Erythroblast (primary cell): ENCODE measurements at places on chromosomes 3 and 15.

- no peak for DNase-seq
Measured at GRCh38 chr3:49422379-49423248, at the start of gene AMT. AMT (minus strand) TSS chr3:49422473; CDS start chr3:49422450, 23 bp downstream.

DNA sequence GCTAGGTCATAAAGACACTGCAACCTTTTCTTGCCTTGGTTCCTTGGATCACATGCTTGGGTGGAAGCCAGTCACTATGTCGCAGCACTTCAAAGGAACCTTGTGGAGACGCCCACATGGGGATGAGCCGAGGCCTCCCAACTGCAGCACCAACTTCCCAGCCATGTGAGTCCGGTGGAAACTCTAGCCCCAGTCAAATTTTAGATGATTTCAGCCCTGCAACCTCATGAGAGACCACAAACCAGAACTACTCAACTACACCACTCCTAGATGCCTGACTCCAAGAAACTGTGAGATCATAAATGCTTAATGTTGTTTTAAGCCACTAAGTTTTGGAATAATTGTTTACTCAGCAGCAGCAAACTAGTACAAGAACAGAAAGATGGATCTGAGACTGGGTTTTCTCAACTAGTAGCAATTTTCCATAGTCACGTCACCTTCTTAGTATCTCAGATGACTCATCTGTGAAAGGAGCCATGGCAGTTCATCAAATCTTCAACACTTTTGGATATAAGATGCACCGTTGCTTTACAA lies 86.5 kb downstream of the MB21D2 start:
- no peak for DNase-seq

DNA sequence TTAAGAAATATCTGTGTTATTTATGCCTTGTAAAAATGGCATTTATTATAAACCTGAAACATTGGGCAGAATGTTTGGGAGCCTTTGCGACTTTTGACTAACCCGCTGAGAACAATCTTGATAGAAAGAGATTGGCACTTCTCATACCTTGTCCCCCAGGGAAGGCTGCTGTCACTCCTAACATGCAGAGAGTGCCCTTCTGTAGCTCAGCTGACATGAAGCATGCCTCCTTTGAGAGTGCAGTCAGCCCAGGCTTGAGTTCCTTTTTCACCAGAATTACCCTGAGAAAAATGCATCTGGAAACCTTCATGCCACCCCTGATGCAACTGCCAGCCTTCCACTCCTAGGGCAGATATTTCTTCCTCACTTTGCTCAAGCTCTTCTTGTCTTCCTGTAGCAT lies 569.2 kb upstream of the ARPP21 start:
- no peak for DNase-seq

- no peak for DNase-seq
Measured at GRCh38 chr3:167466966-167467365, 6.9 kb downstream of the SERPINI2 start.

- DNase-seq = no peak
Measured at GRCh38 chr3:14606669-14607339, 44.8 kb upstream of the CCDC174 start.

- DNase-seq = no peak
Measured at GRCh38 chr3:109155828-109156227, 19.3 kb downstream of the C3orf85 start.

- no peak for DNase-seq
Measured at GRCh38 chr3:161419555-161420333, 48.4 kb upstream of the SPTSSB start.

DNA sequence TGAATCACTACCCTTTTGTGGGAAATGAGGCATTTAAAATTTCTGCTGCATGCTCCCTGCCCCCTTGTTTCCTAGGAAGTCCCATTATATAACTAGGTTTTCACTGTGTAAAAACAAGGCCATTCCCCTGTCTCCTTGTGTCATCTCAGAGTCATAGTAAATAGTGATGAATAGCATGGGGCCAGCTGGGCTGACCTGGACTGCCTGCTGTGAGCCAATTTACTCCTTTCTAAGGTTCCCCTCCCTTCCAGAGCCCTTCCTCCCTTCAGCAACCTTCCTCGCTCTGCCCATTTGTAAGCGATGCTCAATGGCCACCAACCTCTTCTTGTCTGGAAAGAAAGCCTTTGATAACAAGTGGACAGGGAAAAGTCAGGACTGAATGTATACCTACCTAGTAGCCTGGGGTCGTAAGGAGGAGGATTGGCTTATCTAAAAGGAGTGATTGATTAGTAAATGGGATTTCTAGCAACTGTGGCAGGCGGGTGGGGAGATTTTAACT lies 11.7 kb downstream of the ITGA11 start:
- no peak for DNase-seq

GRCh38 chr3:178629430-178630178 lies 93.4 kb downstream of the KCNMB2 start:
- DNase-seq = no peak

DNA sequence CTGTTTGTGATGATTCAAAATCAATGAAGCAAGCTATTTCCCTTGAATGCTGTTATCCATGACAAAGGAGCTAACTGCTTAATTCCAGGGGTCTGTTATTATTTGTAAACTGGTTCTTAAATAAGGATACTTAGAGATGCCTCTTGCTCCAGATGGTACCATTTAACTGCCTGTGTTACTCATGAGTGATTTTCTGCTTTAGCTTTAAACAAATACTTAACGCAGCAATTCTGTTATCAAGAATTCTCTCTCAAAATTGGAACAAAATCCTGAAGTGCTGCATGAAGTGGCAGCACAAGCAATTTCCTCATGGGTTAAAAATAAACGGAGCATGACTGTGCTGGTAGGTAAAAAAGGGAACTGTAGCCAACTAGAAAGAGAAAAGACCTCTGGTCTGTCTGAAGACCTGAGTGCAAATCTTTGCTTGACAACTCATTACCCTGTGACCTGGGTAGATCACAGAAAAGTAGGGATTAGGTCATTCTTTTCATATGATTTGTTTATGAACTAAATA lies 62.5 kb upstream of the GBE1 start:
- DNase-seq = no peak

GRCh38 chr3:167666563-167666962 lies 12.8 kb upstream of the WDR49 start:
- no peak for DNase-seq

- DNase-seq = no peak
Measured at GRCh38 chr3:178705925-178706324, 169.7 kb downstream of the KCNMB2 start.

- DNase-seq = no peak
Measured at GRCh38 chr3:125002414-125003368, 53.1 kb downstream of the HEG1 start.

- no peak for DNase-seq
Measured at GRCh38 chr15:25803036-25803435, 60.1 kb downstream of the ATP10A start.

DNA sequence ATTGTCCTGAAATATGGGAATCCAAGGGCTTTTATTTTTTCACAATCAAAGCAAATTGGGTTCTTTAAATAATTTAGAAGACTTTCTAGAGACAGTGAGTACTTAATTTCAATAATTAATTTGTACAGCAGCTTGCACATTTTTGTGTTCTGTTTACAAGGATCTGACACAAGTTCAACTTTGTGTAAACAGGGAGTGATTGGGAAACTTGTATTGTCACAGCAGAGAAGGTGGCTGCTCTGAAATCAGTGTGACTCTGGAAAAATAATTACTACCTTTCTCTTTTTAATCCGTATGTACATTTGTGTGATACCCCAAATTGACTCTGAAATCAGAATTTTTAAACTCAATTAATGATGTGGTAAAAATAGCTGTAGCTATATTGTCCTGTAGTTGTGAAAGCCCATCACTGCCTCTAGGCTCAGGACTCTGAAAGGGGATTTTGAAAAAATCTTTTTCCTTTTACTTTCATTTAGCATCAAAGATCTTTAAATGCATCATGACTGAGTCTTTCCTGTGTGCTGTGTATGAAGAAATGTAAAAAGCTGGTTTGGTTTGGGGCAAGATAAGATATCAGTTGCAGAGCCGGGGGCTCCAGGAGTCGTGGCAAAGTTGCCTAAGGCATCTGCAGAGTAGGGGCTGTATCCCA lies 45.1 kb downstream of the MFSD1 start:
- DNase-seq = no peak

DNA sequence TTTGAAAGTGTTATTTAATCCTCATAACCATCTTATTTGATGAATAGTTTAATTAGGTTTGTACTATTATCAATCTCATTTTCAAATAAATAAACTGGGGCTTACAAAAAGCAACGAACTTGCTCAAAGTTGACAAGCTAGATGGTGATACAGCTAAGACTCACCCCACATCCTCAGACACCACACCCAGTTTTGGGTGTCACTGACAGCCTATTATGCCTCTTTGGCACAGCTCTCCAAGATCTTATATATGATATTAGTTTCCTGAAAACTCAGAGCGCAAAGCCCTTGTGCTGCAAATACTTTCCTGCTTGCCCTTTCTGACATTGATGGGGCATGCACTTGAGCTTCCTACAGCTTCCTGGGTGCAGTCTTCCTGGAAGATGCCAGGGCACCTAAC lies 223.4 kb upstream of the GADL1 start:
- DNase-seq = no peak

GRCh38 chr3:141231952-141232823 lies 563 bp downstream of the PXYLP1 start:
- no peak for DNase-seq
